ENCODE measurements at places on chromosomes 16 and 17.

GRCh38 chr17:44903012-44903685, 3.9 kb upstream of the EFTUD2 start:
- DNase-seq = no peak

GRCh38 chr17:59378675-59379074, 47.2 kb downstream of the YPEL2 start:
- no peak for DNase-seq

- no peak for DNase-seq
Measured at GRCh38 chr16:81107511-81107910, 11.3 kb upstream of the GCSH start.

DNA sequence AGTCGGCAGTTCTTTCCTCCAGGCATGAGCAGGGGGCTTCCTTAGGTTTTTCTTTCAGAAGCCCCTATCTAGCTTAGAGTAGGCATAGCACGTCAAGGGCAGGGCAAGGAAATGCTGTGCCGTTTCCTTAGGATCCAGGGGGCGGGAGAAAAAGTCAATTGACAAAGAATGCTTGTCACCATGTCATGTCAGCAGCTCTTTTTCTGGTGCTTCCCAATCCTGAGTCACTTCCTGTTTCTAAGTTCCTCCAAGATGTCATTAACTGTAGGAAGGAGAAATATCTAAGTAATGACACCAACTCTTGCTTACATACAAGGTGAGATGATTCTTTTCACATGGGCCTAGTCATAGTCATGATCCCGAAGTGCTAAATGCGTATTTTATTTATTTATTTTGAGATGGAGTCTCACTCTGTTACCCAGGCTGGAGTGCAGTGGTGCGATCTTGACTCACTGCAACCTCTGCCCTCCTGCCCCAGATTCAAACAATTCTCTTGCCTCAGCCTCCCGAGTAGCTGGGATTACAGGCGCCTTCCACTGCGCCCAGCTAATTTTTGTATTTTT, 35.2 kb downstream of the GJC1 start:
- DNase-seq = no peak

- DNase-seq = no peak
Measured at GRCh38 chr17:65270499-65271253, 133.5 kb downstream of the RGS9 start.

- no peak for DNase-seq
Measured at GRCh38 chr17:62309396-62309795, 71.0 kb upstream of the EFCAB3 start.

- DNase-seq = peak; percentile 44
Measured at GRCh38 chr17:50841949-50842354, 6.6 kb downstream of the WFIKKN2 start.

DNA sequence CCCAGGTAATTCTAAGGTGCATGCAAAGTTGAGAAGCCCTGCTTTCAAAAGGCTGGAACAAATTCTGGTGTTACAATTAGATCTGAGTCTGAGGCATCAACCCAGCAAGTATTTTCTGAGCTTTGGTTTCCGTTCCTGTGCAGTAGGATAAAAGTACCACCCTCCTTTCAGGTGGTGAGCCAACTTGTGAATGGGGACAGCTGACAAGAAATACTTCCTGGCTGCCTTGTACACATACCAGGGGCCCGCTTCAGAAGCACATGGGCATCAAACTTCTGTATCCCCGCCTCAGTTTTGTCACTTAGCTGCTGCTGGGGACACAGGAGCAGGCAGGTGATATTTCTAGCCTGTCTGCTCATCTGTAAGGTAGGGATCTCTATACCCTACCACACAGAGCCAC, 252.2 kb downstream of the CPPED1 start:
- no peak for DNase-seq

DNA sequence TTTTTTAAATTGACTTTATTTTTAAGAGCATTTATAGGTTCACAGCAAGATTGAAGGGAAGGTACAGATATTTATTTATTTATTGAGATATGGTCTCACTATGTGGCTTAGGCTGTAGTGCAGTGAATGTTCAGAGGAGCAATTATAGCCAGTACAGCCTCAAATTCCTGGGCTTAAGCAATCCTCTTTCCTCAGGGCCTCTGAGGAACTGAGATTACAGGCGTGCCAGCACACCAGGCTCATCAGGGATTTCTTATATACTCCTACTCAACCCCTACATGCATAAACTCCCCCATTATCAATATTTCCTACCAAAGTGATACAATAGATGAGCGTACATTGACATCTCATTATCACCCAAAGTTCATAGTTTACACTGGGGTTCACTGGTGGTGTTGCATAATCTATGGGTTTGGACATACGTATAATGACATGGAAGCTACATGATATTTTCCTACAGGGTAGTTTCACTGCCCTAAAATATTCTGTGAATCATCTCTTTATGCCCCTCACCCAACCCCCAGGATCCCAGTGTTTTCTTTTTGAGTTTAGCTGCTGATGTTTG, 33.5 kb downstream of the HS3ST3B1 start:
- DNase-seq = no peak

- DNase-seq = no peak
Measured at GRCh38 chr17:1607971-1608320, 20.7 kb downstream of the SLC43A2 start.

DNA sequence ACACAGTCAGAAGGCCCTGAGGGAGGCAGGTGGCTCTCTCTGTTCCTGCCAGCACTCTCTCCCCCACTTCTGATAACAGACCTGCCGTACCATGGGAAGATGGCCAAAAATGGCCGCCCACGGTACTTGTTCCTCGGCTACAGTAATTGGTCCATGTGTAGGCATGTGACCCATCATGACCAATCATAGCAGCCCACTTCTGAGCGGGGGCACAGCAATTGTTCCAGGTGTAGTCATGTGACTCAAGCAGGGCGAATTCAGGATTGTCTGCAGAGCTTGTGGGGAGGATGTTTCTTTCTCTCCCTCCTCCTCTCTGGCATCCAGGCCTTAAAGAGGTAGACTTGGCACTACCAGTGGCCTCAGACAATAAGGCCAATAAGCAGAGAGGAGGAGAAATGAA, 250.4 kb downstream of the MRTFB start:
- no peak for DNase-seq

GRCh38 chr17:29749045-29749825, 126.5 kb upstream of the CORO6 start:
- DNase-seq = no peak

DNA sequence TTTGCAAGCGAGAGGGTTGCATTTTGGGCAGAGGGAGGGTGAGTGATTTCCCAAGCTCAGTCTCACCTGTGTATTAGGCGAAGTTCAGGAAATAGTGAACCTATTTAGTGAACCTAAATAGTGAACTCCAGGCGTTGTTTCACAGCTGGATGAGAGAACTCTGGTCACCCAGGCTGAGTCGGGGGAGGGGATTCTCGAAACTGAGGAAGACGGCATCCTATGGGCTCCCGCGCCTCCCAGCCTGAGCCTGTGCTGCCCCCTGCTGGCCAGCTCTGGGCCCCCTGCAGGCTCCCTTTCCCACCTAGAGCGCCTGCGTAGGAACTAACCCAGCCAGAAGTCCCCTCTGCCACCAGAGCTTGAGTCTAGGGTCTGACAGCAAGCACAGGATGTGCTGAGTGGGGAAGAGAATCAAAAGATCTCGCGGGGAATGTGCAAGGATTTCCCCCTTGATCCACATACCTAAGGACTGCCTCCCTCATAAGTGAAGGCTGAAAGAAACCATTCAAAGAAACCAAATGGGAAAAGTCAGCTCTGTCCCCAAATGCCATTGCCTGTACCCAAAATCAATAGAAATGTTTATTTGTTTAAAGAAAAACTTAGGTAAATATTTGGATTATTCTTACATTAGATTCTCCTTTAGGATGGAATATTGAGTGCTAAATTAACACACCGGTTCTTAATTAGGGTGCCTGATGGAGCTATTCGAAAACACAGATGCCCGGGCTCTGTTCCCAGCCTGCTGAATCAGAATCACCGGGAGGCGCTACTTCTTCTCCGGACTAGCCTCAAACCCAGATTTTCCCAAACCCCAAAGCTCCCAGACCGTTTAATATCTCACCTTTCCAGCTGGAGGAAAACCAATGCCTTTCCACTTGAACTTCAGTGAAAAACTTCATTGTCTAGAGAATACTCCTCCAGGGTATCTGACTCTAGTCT, 14.8 kb upstream of the MARVELD3 start:
- DNase-seq = peak; percentile 79

DNA sequence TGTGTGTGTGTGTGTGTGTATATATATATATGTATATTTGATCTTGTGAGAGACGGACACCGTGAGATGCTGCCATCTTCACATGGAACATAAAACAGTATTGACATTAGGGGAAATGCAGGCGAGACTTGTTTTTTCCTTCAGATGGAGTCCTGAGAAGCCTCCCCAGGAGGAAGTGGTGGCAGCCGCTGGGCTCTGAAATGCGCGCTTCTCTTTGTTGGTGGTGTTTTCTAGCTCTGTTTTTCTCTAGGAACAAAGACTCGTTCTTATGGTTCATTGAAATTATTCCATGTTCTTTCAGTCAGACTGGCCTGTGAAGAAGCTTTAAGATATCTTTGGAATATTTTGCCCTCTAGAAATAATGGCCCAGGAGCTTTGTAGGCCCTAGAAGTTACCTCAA, 32.9 kb downstream of the SNX29 start:
- DNase-seq = no peak

- DNase-seq = no peak
Measured at GRCh38 chr17:80106176-80106575, 4.8 kb downstream of the GAA start.

GRCh38 chr16:54061454-54061853, 225.1 kb downstream of the IRX3 start:
- no peak for DNase-seq

DNA sequence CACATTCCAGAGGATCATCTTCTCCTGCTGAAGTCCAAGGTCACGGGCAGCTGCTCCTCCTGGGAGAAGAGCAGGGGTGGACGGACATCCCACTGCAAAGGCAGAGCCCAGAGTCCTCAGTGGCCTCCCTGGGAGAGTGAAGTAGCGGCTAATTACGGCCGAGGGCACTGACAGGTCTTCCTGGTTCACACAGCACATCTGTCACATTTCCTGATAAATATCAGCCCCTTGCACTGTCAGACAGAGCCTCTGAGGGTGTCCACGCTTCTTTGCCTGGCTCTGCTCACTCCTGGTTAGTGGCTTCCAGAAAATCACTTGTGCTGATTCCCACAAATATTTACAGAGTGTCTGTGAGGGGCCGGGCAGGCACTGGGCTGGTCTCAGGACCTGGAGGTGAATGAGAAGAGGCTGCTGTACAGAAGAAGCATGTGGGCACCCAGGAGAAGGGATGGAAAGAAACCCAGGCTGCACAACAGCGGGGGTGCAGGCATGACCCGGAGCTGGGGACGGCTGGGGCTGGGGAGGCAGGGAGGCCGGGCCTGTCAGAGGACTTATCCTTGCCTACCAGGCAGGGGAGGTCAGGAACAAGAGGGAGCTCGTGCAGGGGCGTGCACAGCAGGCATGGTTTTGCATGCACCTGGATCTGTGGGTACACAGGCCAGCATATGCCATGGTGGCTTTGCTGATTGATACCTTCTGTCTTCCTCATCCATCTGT, 258.2 kb upstream of the TNRC6C start:
- DNase-seq = no peak

GRCh38 chr17:78763561-78763960, 18.5 kb downstream of the CYTH1 start:
- no peak for DNase-seq

- peak; percentile 73 for DNase-seq
Measured at GRCh38 chr17:4573669-4574068, 10.7 kb upstream of the SMTNL2 start.

- no peak for DNase-seq
Measured at GRCh38 chr17:61786088-61786487, 77.2 kb downstream of the BRIP1 start.
